ENCODE measurements at places on chromosomes 12 and 14.

DNA sequence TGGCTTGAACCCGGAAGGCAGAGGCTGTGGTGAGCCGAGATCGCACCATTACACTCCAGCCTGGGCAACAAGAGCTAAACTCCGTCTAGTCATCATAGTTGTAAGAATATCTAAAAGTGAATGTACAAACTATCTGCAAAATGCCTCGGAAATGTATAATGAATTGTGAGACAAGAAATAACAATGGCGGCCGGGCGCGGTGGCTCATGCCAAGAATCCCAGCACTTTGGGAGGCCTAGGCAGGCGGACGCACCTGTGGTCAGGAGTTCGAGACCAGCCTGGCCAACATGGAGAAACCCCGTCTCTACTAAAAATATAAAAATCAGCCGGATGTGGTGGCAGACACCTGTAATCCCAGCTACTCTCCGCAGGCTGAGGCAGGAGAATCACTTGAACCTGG is 9.7 kb downstream of the PPP2R5E start:
- DNase-seq, result no peak

GRCh38 chr12:24823808-24824515 is 124.9 kb downstream of the BCAT1 start:
- DNase-seq, result no peak

GRCh38 chr14:54700717-54701116 is 133.8 kb downstream of the SAMD4A start:
- no peak for DNase-seq

- no peak for DNase-seq
Measured at GRCh38 chr14:32707742-32708500, 230.8 kb upstream of the NPAS3 start.

GRCh38 chr12:121579981-121580868 is 598 bp downstream of the KDM2B start:
- DNase-seq, result peak; percentile 78

- no peak for DNase-seq
Measured at GRCh38 chr14:36522972-36523715, 3.1 kb upstream of the NKX2-1 start.

DNA sequence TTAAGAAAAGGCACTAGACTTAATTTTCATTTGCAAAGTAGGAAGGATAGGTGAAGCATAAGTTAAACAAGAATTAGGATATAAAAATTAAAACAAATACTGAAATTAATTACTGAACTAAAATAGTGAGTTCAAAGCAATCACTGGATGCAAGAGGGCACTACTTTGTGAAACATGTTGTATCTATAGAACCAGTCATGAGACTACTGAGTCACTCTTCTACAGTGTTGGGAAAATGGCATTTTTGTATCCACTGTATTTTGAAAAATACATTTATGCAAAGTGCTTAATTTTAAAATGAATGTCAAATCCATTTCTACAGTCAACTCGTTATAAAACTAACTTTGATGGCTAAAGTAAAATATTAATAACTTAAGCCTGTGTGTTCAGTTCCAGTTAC is 47.9 kb downstream of the SEL1L start:
- DNase-seq, result no peak

GRCh38 chr12:130552483-130552996 is 163.6 kb downstream of the RIMBP2 start:
- no peak for DNase-seq

- DNase-seq, result peak; percentile 54
Measured at GRCh38 chr12:9649532-9649940, 20.0 kb upstream of the CLEC2D start.

GRCh38 chr12:84922693-84923092 is 10.1 kb upstream of the SLC6A15 start:
- no peak for DNase-seq

GRCh38 chr12:85956081-85956480 is 82.0 kb downstream of the NTS start:
- DNase-seq, result no peak

GRCh38 chr12:130446846-130447654 is 109.4 kb downstream of the PIWIL1 start:
- DNase-seq, result no peak

- no peak for DNase-seq
Measured at GRCh38 chr12:47714826-47715386, 9.1 kb upstream of the RPAP3 start.

GRCh38 chr14:34628681-34629135 is 1.2 kb downstream of the SNX6 start:
- DNase-seq, result peak; percentile 34

DNA sequence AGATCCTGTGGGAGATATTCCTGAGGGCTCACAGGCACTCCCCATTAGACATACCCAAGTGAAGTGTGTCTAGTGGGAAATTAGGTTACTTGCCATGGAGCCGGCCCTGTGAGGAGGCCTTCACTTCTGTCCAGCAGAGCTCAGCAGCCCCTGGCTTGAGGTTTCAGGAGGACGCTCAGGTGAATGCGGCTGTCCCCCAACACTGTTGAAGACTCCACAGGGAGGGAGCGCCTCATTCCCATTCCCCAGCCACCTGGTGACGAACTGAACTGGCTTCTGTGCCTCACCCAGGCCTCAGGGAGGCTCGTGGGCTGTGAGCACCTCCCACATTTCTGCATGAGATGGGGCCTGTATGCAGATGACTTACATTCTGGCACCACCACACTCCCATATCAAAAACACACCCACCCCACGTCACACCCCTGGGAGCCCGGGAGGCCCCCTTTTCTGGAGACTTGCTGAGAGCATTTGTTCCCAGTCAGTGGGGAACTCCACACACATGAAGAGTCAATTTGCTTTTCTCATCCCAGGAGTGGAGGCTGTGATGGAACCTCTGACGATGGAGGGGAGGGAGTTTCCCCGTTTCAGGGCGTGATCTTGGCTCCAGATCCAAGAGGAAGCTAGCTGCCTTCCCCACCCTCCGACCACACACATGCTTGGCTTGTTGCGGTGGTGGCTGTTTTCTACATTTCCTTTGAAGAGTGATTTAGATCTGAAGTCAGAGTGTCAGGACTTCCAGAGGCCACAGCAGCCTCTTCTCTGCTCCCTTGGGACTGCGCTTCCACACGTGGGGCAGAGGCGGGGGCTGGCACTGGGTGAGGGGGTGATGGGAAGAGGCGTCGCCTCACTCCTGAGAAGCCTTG is 120.7 kb downstream of the ADGRD1 start:
- DNase-seq, result no peak

DNA sequence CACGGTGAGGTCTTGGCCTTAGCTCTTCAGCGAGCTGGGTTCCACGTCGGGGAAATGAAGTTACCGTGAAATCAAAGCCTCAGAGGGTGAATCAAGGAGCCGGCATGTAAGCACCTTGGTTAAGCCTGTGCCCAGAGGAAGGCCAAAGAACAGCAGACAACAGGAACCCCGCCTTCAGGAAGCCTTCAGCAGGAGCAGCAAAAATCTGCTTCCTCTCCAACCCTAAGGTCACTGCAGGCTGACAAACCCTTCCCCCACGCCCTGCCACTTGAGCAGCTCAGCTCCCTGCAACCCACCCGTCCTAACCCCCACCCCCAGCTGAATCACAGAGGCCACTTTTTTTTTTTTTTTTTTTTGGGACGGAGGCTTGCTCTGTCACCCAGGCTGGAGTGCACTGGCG is 72.9 kb upstream of the LTA4H start:
- DNase-seq, result peak; percentile 22

All from activated CD4-positive, alpha-beta T cell treated with anti-CD3 and anti-CD28 coated beads, Interleukin-2, amount 50 U/mL, for 48 hours (primary cell).